ENCODE measurements at places on chromosomes 3 and 15. TPM values are rescaled to one million over a fixed set of nuclear protein-coding genes. Genes with fewer than 3 reads are reported as not detected.

GRCh38 chr3:169574531-169574930, 89.0 kb downstream of the MECOM start:
- no peaks in the 10 kb centered on the region for H3K4me1 ChIP-seq
- H3K27ac ChIP-seq, result no peak overlapping the region
- no peaks in the 10 kb centered on the region for H3K36me3 ChIP-seq

DNA sequence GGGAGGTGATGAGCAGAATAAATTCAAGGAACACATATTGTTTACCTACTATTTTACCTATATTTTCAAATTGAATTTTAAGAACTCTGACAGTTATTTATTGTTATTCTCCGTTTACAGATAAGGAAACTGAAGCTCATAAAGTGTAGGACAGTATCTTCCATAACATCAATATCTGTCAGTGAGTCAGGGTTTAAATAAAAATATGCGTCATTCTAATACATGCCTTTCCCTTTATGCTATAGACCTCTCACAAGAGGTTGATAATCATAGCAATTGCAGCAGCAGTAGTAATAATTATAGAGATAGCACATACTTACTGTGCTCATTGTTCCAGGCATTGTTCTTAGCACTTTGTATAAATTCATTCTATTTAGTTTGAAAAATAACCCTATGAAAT, 101.1 kb downstream of the EPHA6 start:
- H3K27me3 ChIP-seq, result no peaks in the 10 kb centered on the region
- no peaks in the 10 kb centered on the region for H3K4me1 ChIP-seq
- no peaks in the 10 kb centered on the region for H3K36me3 ChIP-seq

Gene GRK7
- total RNA-seq, result not detected

DNA sequence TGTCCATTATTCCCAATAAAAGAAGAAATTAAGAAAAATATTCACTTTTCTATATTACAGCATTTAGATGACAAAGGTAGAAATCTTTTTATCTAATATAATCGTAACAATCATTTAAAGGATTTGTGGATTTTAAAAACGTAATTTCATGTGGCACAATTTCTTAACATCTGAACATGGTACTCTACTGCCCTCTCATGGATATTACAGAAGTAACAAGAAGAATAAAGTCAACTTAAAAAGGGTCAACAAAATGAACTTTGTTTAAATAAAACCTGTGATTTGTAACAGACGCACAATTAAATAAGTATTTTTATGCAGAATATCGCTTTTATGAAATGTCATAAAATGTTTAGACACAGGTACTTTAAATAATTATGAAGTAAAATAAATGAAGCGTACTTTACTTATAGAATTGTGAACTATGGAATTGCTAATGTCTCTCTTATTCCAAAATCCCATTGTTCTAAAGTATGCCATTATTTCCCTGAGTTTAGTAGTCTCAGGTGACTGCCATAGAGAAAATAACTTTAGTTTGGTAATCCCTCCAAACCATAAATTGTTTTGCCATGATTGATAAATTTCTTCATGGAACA, 366.8 kb upstream of the ZNF385D start:
- no peak overlapping the region for H3K4me3 ChIP-seq
- no peaks in the 10 kb centered on the region for H3K4me1 ChIP-seq
- H3K27ac ChIP-seq, result no peak overlapping the region
- no peaks in the 10 kb centered on the region for H3K36me3 ChIP-seq
- H3K27me3 ChIP-seq, result no peaks in the 10 kb centered on the region
- no peak for DNase-seq

Gene PPM1L
- total RNA-seq, result 13.8 TPM

GRCh38 chr15:46251903-46252302, 617.1 kb downstream of the SQOR start:
- no peak overlapping the region for H3K27ac ChIP-seq
- no peak overlapping the region for H3K4me3 ChIP-seq
- H3K27me3 ChIP-seq, result no peaks in the 10 kb centered on the region
- H3K4me1 ChIP-seq, result no peaks in the 10 kb centered on the region
- DNase-seq, result no peak
- H3K36me3 ChIP-seq, result no peaks in the 10 kb centered on the region

All from kidney (tissue), 22 donors.